ENCODE measurements at places on chromosomes 3 and 15.

DNA sequence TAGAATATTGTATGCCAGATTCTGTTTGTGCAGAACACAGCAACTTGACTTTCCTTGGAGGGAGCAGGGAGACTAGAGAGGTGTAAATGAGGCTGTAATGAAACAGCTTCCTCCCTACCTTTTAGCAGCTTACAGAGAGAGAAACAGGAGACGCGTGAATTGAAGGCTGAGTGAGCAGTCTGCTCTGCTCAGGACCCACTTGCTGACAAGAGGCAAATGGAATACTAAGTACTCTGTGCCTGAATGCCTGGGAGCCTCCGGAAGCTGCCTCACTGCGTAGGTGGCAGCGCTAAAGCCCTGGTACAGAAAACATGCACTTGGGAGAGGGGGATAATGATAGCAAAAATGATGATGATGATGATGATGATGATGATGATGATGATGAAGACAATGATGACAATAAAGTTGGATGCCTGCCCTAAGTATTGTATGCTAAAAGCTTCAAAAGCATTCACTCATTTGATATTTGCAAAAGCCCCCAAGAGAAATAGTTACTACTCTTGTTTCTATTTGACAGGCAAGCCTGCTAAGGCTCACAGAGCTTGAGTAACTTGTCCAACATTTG is 548.9 kb downstream of the NTRK3 start:
- no peak for DNase-seq

GRCh38 chr15:72825829-72826228 is 42.3 kb upstream of the ADPGK start:
- DNase-seq: no peak

GRCh38 chr3:175980486-175981090 is 1121.5 kb downstream of the NAALADL2 start:
- DNase-seq: peak; percentile 12

DNA sequence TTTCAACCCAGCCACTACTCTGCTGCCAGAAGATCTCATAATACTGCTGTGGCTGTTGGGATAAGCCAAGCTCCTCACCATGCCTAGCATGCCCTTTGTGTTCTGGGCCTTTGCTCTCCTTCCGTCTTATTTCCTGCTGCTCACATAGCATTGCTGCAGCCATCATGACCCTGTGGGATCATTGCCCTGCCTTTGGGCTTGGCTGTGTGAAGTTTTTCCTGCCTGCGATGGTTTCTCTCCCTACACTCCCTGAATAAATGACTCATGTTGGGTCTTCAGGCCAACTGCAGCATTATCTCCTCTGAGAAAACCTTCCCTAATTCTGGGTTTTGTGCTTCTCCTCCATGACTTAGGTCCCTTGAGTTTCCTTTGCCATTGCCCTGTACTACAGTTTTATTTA is 20.8 kb upstream of the TRA2B start:
- DNase-seq: no peak

- DNase-seq: no peak
Observed at GRCh38 chr3:153595186-153595815, 433.3 kb downstream of the RAP2B start.

- DNase-seq: no peak
Observed at GRCh38 chr15:27459836-27460235, 488.9 kb downstream of the GABRG3 start.

- peak; percentile 25 for DNase-seq
Observed at GRCh38 chr3:8283193-8283592, 218.4 kb upstream of the LMCD1 start.

- no peak for DNase-seq
Observed at GRCh38 chr3:133514418-133514817, 59.1 kb upstream of the CDV3 start.

DNA sequence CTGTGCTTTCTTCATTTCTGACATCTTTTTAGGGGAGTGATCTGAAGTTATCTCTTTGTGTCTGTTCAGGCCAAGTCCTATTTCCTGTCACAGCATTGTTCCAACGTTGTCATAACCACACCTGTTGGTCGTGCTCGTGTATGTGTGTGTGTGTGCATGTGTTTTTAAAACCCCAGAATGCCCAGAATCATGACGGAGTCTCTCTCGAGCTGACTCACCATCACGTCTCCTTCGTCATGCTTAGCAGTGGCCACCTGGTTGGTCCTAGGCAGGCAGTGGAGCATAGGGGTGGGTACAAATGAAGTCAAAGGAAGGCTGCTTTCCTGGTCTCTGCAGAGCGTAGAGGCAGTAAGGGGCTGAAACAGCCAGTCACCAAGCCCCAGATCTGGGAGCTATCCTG is 126.8 kb upstream of the ABHD17C start:
- no peak for DNase-seq

- no peak for DNase-seq
Observed at GRCh38 chr3:108146139-108146538, 55.3 kb upstream of the CD47 start.

GRCh38 chr15:41603941-41604911 is 45.2 kb downstream of the TYRO3 start:
- DNase-seq: peak; percentile 76

GRCh38 chr3:114799816-114800215 is 347.3 kb downstream of the ZBTB20 start:
- no peak for DNase-seq

- DNase-seq: peak; percentile 19
Observed at GRCh38 chr3:36373084-36373483, 7.2 kb upstream of the STAC start.

GRCh38 chr3:157369727-157370421 is 66.8 kb upstream of the PTX3 start:
- DNase-seq: no peak

DNA sequence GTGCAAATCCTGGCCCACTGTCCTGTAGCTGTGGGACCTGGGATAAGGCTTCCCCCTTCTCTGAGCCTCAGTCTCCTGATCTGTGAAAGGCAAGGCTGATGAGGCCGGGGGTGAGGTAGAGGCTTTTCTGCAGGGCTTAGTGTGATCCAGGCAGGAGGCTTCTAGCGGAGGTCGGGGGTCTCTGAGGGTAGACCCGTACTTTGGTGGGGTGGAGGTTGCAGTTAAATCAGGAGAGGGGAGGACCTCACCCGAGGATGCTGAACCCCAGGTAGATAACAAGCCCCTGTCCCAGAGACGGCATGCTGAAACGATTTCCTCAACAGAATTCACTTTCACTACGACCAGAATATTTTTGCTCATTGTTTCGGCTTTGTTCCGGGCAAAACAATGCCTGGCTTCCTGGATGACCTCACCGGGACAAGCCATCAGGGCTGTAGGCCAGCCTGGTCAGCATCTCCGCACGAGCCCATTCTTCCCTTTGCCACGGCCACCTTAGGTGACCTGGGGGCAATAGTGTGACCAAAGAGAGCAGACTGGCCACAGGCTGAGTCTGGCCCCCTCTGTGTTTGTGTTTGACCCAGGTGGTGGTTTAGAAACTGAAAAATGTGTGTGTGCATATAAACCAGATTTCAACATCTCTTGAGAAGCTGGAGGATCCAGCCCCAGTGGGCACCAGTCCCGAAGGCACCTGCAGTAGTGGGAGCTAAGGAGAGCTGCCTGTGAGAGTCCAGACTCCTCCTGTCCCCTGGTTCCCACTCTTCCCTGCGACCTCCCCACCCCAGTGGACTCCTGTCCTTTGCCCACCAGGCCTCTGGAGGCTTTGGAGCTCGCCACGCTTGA is 33.0 kb downstream of the SLC6A6 start:
- no peak for DNase-seq

DNA sequence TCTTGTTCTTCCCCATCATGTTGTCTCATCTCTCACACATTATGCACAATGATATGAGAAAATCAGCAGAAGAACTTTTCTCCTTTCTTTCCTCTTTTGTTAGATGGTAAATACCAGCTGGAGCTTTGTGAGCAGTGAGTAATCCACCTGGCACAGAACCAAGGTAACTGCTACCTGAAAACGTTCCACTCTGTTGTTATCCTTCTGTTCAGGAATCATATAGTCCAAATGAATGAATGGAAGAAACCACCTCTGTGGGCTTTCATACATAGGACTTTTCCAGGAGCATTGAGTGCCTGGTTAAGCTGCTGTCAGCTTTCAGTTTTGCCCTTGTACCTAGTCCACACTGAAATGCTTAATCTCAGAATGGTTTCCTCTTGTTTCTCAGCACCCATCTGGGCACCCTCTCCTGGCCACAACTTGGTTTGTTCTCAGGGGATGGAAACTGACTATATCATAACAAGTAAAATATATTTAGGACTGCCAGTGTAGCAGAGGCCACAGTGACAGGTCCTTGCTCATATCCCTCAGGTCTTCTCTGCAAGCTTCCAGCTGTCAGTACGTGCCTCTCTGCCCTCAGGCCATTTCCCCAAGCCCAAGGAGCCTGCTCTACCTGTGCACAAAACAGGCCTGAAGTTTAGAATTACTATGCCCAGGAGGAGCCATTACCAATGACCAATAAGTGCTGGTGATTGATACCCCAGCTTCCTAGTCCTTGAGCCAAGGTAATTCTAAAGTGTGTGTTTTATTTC is 23.5 kb upstream of the SLC4A7 start:
- DNase-seq: no peak

DNA sequence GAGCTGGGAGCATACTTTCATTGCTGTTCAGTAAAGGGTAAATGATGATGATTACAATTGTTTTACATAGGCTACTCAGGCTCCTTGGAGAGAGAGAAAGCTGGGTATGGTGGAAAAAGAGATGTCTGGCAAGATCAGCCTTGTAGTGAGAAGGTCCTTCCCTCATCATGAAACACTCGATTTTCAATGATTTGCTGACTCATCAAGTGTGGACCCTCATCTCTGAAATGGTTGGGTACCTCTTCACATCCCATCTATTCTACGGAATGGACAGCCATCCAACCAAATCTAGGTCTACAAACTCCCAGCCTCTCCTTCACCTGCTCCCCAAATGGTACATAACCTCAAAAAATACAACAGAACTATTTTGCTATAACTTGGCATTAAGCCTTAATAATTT is 370.5 kb upstream of the WNT5A start:
- no peak for DNase-seq

- no peak for DNase-seq
Observed at GRCh38 chr15:96122077-96123027, 208.1 kb upstream of the NR2F2 start.

DNA sequence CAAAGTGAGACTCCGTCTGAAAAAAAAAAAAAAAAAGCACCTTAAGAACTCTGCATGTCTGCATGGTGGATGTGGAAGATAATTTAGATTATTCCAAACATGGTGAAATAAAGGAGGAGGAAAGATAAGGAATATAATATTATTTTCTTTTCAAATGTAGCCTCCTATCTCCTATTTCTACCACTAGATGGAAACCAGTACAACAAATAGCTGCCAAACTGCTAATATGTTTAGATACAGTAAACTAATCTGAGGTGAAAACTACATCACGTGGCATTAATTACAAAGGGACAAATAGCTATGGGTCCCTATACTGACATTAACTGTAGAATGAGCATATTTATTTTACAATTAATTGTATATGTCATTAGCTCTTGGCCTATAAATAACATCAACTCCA is 197.8 kb downstream of the TBC1D5 start:
- DNase-seq: no peak

- DNase-seq: no peak
Observed at GRCh38 chr3:38146504-38146903, 8.0 kb downstream of the MYD88 start.

- no peak for DNase-seq
Observed at GRCh38 chr15:35991386-35991785, 445.4 kb upstream of the DPH6 start.

DNA sequence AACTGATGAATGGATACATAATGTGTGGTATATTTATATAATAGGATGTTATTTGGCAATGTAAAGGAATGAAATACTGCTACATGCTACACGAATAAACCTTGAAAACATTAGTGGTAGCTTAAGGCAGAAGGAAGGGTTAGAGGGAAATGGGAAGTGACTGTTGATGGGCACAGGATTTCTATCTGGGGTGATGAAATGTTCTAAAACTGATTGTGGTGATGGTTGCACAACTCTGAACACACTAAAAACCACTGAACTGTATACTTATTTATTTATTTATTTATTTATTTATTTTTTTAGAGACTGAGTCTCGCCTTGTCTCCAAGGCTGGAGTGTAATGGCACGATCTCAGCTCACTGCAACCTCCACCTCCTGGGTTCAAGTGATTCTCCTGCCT is 24.8 kb upstream of the SHISA5 start:
- DNase-seq: no peak

Measured in hindlimb muscle (tissue), 1 donor.